Smooth muscle cell of trachea (primary cell): ENCODE measurements at places on chromosomes 7 and 10. TPM values are rescaled to one million over a fixed set of nuclear protein-coding genes. Genes with fewer than 3 reads are reported as not detected.

Gene SEPTIN7
- total RNA-seq, result 167 and 339 TPM in 2 replicates

Gene CCDC146
- 2.2 and 3.6 TPM in 2 replicates for total RNA-seq

Gene ARHGAP22
- 60.2 and 70.8 TPM in 2 replicates for total RNA-seq

Gene RASSF4
- total RNA-seq, result 6.4 and 15.1 TPM in 2 replicates

Gene FOXI2
- total RNA-seq, result not detected in 2 replicates

Gene SPDYE16
- total RNA-seq, result 0.33 and 0.44 TPM in 2 replicates

Gene WDR86
- 3.8 TPM in 1 of 2 replicates, not detected in the other for total RNA-seq

Gene FEZF1
- total RNA-seq, result not detected in 2 replicates

Gene GPC2
- 1.8 and 2.6 TPM in 2 replicates for total RNA-seq

Gene SH2D4B
- not detected in 2 replicates for total RNA-seq

Gene PITX3
- 0.17 TPM in 1 of 2 replicates, not detected in the other for total RNA-seq

Gene LRMDA
- total RNA-seq, result 2.0 and 2.5 TPM in 2 replicates

Gene MYL10
- not detected in 2 replicates for total RNA-seq

Gene SEMA3E
- 2.2 and 6.8 TPM in 2 replicates for total RNA-seq

Gene GIMAP4
- total RNA-seq, result 2.0 TPM in 1 of 2 replicates, not detected in the other

Gene EN2
- not detected in 2 replicates for total RNA-seq

Gene TNS3
- total RNA-seq, result 27.5 and 77.6 TPM in 2 replicates

Gene DDC
- not detected in 2 replicates for total RNA-seq

Gene TMEM229A
- total RNA-seq, result not detected in 2 replicates

Gene ATG9B
- total RNA-seq, result under 0.01 and 0.15 TPM in 2 replicates

Gene CPA4
- total RNA-seq, result 3.8 and 8.4 TPM in 2 replicates

Gene MARVELD1
- 41.4 and 47.4 TPM in 2 replicates for total RNA-seq

Gene CALML3
- total RNA-seq, result not detected in 2 replicates

Gene MRLN
- total RNA-seq, result not detected in 2 replicates

Gene UBN2
- 5.3 and 8.1 TPM in 2 replicates for total RNA-seq

Gene GCK
- total RNA-seq, result 1.5 and 2.2 TPM in 2 replicates

Gene HTR5A
- not detected in 2 replicates for total RNA-seq

Gene CDNF
- 3.1 and 3.6 TPM in 2 replicates for total RNA-seq

Gene SYT15B
- not detected in 2 replicates for total RNA-seq

Gene PTPN20
- 0.33 and 0.73 TPM in 2 replicates for total RNA-seq

Gene CHAT
- total RNA-seq, result not detected in 2 replicates

Gene OR6B1
- not detected in 2 replicates for total RNA-seq

Gene GLCCI1
- 6.7 and 7.9 TPM in 2 replicates for total RNA-seq

Gene AKR1C8
- total RNA-seq, result not detected in 2 replicates

Gene LOXL4
- total RNA-seq, result 14.1 and 78.2 TPM in 2 replicates

Gene FZD1
- total RNA-seq, result 29.8 and 33.2 TPM in 2 replicates

Gene CTAGE4
- 1.3 and 2.0 TPM in 2 replicates for total RNA-seq

Gene TMEM176B
- 0.66 TPM in 1 of 2 replicates, not detected in the other for total RNA-seq

Gene TRPV5
- not detected in 2 replicates for total RNA-seq

Gene CALHM3
- 0.15 TPM in 1 of 2 replicates, not detected in the other for total RNA-seq

Gene FBXL13
- 0.99 and 1.5 TPM in 2 replicates for total RNA-seq

Gene ZNF3
- total RNA-seq, result 24.9 and 32.3 TPM in 2 replicates

Gene GALNT17
- not detected in 2 replicates for total RNA-seq

Gene ADCY1
- 4.8 and 29.4 TPM in 2 replicates for total RNA-seq

Gene IKZF5
- total RNA-seq, result 3.6 and 4.8 TPM in 2 replicates
